ENCODE measurements at places on chromosomes 5 and 9.

DNA sequence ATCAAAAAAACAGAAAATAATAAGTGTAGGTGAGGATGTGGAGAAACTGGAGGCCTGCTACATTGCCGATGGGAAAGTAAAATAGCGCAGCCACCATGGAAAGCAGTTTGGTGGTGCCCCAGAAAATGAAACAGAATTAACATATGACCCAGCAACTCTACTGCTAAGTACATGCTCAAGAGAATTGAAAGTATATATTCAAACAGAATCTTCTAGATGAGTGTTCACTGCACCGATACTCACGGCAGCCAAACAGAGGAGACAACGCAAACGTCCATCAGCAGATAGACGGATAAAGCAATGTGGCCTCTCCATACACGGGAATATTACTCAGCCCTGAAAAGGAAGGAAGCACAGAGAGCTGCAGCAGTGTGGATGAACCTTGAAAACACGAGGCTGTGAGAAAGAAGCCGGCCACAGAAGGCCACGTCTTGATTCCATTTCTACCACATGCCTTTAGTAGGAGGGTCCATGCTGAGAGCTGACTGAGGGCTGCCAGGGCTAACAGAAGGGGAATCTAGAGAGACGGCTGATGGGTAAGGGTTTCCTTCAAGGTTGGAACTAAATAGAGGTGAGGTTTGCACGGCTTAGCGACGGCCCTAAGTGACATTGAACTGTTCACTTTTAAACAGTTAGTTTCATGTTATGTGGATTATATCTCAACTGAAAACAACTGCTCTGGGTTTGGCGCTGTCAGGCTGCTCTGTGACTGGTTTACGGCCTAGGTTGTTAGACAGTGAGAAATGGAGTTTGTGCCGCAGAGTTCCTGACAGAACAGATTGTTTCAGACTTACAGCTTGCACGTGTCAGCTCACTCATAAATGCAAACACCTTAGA is 29.8 kb downstream of the AHRR start:
- no peak for DNase-seq

- no peak for DNase-seq
Observed at GRCh38 chr9:135949501-135950134, 11.6 kb downstream of the UBAC1 start.

DNA sequence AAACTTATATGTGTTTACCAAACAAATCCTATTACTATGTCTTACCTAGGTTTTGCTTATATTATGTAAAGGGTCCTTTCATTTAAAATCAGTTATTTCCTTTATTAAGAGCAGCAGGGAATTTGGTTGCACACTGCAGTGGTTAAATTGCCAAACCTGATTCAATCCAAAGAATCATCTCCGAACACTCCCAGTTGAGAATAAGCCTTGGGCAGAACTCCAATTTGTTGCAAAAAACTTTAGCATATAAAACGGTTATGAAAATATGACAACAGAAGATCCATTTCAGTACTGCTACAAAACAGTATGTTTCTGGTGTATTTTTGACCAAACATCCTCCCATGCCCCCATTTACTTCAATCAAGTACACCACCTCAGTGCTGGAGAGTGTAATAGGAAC is 587.0 kb upstream of the GRAMD2B start:
- no peak for DNase-seq

DNA sequence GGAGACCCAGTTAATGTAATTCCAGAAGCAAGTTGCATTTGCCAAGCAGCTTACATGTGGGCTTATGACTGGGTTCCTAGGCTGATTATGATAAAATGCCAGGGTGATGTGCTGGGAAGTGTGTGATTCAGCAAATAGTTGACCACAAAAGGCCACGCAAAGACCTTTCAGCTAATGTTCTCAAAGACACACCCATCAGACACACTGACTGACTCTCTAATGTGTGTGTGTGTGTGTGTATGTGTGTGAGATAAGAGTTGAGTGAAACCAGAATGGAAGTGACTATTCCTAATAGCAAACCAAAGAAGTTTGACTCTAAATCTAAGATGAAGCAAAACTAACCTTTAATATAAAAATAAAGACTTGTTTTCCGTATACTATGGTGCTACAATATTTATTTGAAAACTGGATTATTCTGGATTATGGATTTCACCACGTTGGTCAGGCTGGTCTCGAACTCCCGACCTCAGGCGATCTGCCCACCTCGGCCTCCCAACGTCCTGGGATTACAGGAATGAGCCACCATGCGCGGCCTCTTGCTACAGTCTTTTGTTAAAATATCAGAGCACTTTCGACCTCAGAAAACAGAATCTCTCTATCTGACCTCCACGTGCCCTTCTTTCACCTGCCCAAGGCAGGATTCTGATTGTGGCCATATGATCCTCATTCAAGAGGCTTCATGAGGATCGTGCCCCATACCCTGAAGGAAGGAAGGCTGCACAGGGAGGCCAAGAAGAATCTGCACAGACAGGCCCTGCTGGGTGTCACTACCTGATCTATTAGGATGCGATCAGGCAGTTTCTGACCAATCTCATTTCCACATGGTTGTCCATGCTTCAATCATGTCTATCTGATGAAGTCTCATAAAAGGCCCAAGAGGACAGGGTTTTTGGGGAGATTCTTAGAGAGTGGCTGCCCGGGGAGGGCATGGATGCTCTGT is 75.6 kb downstream of the USP20 start:
- DNase-seq = no peak

- no peak for DNase-seq
Observed at GRCh38 chr5:172229904-172230303, 35.9 kb downstream of the EFCAB9 start.

- no peak for DNase-seq
Observed at GRCh38 chr5:109880907-109881685, 191.4 kb downstream of the MAN2A1 start.

GRCh38 chr9:90132866-90133265 is 509.8 kb downstream of the DIRAS2 start:
- no peak for DNase-seq

GRCh38 chr9:125998837-125999503 is 251.8 kb downstream of the PBX3 start:
- DNase-seq = no peak

GRCh38 chr9:128523199-128523925 is 18.8 kb downstream of the GLE1 start:
- DNase-seq = no peak

GRCh38 chr5:150256410-150257064 is 33.0 kb downstream of the CAMK2A start:
- DNase-seq = no peak

DNA sequence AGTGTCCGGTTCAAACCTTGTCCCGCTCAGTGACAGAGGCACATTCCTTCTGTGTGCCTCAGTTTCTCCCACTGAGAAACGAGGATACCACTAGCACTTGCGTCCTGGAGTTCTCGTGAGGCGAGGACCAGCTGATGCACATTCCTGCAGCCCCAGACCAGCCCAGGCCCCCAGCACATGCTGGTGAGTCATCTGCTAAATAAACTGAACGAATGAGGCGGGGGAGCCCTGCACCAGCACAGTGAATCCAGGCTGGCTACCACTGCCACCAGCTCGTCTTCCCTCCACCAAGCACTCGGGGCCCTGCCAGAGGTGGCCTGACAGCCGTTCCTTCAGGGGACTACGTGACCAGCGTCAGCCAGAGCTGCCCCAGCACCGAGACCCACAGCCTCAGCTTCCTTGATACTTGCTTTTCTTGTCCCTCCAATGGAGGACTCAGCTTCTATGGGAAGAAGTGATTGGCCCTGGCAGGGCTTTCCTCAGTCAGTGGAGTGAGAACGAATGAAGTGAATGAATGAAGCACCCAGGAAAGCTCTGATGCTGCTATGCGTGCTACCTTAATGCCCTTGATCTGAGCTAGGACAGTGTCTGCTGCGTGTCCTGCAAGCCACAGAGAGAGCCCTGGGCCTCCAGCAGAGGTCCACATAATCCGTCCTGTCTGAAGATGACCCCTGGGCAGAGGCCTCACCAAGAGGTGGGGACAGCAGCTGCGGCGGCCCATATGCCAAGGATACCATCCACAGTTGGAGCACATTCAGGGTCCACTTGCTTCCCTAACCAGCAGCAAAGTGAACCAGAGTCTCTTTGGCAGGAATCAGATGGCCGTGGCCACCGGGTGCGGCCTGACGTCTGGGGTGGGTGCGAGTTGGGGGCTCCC is 13.5 kb upstream of the BARX1 start:
- no peak for DNase-seq

GRCh38 chr5:42404366-42404765 is 18.9 kb upstream of the GHR start:
- no peak for DNase-seq

DNA sequence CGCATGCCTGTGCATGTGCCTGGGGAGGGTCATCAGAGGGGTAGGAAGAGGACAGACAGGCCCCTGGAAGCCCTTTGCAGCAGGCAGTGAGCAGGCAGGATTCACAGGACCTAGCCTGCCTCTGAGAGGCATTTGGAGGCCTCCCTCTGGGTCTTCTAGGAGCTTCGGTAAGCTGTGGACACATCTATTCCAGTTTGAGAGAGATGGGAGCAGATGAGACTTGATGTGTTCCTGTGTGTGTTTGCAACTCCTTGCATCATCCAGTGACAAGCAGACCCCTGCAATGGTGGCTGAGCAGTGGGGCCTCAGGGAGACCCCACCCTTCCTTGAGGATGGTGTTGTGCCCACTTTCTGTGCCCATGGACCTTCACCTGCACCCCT is 64.0 kb downstream of the GADD45G start:
- no peak for DNase-seq

- DNase-seq = no peak
Observed at GRCh38 chr5:109250533-109251329, 159.0 kb downstream of the PJA2 start.

DNA sequence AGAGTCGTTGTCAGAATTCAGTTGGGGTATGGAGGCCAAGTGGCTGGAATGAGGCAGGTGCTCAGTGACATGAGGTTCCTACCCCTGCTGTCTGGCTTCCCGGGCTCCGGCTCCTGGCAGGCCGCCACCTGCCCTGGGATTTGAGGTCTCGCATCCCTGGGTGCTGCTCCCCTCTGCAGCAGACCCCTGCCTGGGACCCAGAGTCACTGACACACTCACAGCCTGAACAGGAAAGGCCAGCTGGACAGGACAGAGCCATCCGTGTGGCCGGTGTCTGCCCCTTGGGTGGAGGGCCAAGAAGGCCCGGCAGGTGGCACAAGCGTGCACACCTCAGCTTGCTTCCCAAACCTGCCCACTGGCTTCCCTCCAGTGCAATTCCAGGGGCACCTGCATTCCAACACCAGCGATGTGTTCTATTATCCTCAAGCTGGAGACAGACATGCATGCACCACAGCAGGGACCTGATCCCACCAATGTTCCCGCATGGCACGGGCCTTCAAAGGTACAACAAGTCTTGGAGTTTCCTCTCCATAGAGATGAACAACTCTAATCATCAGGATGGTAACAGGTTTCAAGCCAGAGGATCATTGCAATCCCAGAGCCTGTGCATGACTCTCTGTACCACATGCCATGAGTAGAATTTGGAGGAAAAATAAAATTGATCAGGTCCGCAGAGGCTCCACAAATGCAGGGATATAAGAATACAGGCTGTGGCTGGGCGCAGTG is 45.6 kb upstream of the RNF130 start:
- DNase-seq = no peak

- no peak for DNase-seq
Observed at GRCh38 chr9:118882684-118883083, 486.6 kb downstream of the BRINP1 start.

DNA sequence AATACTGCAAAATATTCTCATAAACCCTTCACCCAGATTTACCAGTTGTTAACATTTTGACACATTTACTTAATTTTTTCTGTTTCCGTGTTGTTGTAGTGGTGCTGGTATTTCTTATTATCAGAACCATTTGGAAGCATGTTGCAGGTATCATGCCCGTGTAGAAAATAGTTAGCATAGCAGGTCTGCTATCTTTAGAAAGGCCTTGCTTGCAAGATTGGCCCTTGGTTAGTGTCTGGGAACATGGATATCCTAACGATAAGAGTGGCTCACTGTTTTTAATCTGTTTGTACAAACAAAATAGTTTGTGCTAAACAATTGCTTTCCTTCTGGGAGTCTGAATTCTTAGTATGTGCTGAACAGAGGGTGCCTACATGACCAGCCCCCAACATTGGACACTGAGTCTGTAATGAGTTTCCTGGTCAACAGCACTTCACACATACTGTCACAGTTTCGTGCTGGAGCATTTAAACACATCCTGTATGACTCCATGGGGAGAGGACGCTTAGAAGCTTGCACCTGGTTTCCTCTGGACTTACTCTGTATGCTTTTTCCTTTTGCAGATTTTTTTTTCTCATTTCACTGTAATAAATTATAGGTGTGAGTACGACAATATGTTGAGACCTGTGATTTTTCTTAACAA is 66.9 kb downstream of the MAN2A1 start:
- DNase-seq = no peak

DNA sequence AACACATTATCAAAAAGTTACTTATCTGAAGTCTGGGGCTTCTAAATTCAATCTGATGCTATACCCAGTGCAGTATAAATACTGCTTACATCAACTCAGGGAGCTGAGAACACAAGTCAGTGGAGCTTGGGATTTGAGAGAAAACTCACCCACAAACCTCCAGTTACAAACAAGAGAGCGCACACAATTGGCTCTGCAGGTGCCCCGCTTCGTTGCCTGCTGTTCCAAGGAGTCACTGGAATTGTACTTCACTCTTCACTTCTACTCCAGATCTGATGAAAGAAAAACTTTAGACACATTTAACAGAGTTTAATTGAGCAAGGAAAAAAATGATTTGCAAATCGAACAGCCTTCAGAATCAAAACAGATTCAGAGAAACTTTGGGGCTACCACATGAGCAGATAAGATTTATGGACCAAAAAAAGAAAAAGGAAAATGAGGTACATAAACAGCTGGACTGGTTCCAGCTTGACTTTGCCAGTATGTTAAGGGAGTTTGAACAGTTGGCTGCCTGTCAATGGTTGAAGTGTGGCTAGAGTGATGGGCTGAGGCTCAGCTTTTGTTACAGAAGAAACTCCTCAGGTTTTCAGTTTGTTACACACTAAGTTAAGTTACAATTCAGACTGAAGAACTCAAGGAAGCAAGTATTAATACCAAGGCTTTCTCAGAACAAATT is 156.6 kb downstream of the AOPEP start:
- DNase-seq = no peak

DNA sequence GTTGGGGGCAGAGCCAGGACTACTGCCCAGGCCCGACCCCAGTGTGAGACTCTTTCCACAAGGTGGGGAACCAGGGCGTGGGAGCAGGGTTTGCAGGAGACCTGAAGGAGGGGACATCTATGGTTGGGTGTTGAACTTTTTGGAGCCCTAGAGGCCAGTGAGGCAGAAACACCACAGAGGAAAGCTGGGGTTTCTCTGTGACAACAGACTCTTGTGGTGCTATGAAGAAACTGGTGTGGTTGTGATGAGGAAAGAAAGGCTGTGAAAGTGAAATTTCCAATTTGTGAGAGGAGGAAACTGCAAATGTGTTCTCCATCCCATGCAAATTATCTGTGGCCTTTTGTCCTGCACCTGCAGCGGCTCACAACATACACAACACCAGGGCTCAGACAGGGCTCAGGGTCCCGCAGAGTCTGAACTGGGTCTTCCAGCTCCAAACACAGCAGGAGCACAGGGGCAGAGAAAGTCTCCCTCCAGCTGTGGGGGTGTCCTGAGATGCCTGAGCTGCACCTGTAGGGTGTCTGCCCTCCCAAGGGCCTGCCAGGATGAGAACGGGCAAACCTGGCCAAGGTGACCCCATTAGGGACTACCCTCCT is 51.4 kb upstream of the GRHPR start:
- DNase-seq = no peak

- DNase-seq = no peak
Observed at GRCh38 chr5:32710550-32711361, at the start of gene NPR3. TSS of gene NPR3 (plus strand) at chr5:32711321. CDS start at chr5:32711777, 456 bp downstream.

GRCh38 chr5:150778088-150778516 is 455 bp upstream of the SMIM3 start:
- no peak for DNase-seq

All from stimulated activated CD8-positive, alpha-beta memory T cell treated with anti-CD3 and anti-CD28 coated beads, Interleukin-15, amount 100 ng/mL, for 4 hours (primary cell).